ENCODE measurements at places on chromosomes 1 and 21.

- no peak for DNase-seq
These were observed 21.5 kb upstream of the FAM43B start for GRCh38 chr1:20530901-20531300.

- DNase-seq, result no peak
These were observed 42.7 kb upstream of the LDLRAP1 start for GRCh38 chr1:25500694-25501093.

DNA sequence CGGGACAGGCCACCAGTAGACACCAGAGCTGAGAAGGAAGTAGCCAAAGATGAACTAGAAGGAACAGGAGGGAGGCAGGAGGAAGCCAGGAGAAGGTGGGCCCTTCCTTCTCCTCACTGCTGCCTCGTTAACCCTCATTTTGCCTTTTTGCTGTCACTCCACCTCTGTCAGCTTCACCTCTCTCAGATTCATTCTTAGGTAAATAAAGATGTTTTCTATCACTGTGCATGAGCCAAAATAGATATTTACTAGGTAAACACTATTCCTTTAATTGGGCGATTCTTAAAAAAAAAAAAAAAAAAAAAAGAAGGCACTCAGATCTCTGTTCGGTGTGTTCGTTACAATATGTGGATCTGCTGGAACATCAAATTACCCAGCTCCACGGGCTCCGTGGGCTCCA is 112.3 kb downstream of the GLUL start:
- DNase-seq, result no peak

- no peak for DNase-seq
These were observed 135.3 kb downstream of the BRINP2 start for GRCh38 chr1:177306019-177306415.

DNA sequence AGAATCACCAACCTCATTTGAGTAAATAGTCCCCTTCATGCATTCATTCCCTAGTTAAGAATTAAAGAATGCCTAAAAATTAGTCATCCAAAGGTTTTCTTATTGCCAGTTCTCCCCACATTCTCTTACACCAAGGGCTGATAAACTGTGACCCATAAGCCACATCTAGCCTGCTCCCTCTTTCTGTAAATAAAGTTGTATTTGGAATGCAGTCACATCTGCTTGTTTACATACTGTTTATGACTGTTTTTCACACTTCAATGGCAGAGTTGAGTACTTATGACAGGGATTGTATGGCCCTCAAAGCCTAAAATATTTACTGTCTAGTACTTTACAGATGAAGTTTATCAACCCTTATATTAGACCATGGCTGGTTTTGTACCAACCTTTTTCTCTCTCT is 16.1 kb upstream of the DYRK1A start:
- no peak for DNase-seq

DNA sequence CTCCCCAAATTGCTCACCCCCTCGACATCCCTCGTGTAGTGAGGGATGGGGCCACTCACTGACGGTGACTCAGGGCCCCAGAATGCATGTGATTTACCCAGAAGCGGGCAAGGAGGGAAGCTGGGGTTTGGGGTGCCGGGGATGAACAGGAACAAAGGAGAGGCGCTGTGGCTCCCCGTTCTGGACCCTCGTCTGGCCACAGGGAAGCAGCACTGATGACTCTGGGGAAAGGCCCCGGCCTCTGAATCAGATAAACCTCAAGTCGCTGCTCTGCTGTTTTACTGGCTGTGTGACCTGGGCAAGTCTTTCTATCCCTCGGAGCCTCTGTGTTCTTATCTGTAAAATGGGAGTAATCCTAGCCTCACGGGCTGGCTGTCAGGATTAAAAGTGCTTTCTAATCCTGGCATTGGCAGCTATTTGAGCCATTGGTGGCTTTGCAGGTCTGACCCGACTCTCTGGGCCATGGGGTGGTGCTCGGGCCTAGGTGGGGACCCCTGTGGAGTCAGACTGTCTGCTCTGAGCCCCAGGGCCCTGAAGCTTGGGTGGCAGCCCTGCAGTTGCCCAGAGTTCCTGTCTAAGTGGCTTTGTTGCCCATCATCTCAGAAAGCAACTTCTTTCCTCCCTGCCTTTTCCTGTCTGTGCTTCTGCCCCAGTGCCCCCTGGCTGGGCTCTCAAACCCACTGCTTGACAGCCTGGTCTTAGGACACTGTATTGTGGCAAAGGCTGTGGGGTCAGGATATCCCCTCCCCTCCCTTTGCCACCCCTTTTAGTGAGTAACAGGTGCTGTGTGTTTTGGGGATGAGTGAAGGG is 5.5 kb downstream of the TNFRSF1B start:
- DNase-seq, result no peak

- DNase-seq, result no peak
These were observed 590.6 kb downstream of the NUF2 start for GRCh38 chr1:163912170-163912884.

GRCh38 chr21:34018910-34019309 is 54.5 kb upstream of the MRPS6 start:
- DNase-seq, result no peak

DNA sequence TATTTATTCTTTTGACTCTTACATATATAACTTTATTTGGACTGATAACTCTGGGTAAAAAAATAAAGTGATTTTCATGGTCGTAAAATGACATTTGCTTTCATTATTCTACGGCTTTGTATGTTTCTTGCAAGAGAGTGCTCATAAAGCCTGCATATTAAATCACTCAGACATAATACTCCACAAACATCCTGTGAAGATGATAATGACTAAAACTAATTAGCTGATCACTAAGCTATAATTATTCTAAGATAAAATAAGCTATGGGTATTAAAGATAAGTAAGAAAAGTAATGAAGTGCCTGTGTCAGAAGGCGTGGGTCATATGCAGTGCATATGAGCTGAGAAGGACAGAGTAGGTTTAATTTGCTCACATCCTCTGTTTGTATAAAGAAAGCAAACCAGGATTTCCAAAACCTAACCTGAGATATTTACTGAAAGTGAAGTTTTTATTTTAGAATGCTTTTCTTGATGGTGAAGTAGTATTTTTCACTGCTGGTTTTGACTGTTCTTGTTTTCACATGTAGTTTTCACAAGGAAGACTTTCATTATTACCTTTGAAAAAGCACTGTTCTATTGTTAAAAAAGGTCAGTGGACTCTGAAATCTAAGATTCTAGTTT is 278.8 kb downstream of the AMY1C start:
- no peak for DNase-seq

DNA sequence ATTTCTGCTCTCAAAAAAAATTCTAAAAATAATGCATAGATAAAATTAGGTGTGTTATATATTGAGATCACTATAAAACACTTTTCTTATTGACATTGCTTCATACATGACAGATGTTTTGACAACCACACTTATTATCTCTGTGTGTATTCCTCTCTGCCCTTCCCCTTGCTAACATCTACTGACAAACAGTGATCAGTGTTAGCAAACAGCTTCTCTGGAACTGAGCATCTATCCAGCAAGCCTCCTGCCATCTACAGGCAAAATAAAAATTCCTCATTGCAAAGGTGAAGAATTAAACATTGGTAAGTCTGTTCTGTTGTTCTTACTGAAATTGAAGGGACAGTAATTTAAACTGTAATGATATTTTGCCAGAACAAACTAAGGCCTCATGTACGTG is 2153.9 kb downstream of the NCAM2 start:
- no peak for DNase-seq

DNA sequence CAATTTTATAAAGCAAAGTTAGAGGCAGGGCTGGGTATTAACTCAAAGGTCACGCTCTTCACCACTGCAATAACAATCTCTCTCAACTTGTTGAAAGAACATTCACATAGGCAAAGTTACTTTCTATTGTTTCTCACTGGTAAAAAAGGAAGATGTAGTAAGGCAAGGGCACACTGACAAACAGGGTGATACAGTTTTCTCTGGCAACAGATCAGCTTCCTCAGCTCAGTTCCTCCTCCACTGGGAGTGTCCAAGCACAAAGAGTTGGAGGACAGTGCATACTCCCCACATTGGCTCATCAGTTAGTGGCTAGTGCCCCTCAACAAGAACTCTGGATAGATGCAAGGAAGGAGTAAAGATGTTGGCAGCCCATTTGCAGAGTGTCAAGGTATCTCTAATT is 3.7 kb downstream of the PLPPR4 start:
- no peak for DNase-seq

DNA sequence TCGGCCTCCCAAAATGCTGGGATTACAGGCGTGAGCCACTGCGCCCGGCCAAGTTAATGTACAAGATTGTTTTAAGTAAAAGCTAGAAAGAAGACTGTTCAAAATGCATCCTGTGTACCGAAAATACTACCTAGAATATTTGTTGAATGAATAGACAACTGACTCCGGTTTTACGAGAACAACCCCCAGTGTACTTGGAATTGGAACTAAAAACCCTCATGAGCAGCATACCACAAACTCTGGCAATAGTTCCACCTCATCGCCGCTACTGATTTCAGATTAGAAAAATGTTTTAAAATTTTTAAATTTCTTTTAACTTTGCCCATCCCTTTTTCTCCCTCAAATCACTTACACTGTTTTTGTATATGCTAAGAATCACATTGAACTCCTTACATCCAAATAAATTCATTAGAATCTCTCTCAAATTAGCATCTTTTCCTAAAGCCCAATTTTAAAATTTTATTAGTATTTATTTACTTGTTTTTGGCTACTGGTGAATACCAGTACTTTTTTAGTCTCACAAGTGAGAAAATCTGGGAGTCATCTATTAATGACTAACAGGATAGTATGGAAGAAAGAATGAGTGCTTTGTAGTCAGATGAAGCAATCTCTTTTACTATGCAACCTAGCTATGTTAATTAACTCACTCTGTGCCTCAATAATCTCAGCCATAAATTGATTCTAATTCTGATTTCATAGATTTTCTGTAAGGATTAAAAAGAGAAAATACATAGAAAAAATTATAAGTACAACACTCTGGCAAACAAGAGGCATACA is 95.1 kb downstream of the GPATCH2 start:
- DNase-seq, result no peak
